ENCODE measurements at places on chromosomes 1 and 21. TPM values are rescaled to one million over a fixed set of nuclear protein-coding genes. Genes with fewer than 3 reads are reported as not detected.

ANXA9 gene
- 0.28 TPM for total RNA-seq

DNA sequence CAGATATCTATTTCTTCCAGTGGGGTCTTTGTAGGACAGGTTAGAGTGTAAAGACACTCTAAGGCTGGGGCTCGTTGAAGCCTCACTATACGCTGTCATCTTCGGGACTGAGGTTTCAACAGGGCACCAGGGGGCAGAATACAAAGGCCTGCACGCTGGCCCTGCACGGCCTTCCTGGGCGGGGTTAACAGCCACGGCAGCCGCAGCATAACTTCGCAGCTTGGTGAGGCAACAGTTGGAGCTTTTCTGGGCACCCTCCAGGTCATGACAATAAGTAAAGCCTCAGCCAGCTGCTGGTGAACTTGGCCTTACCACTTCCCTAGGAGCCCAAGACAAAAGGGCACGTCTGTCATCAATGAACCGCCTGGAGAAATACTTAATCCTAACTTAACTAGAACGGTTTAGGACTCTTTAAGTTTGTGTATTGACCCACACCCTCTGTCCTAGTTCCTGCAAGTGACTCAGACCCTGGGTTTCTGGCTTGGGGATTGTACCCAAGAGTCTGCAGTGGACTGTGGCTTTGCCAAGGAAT, 2.3 kb upstream of the RUNX1 start:
- DNase-seq: peak; percentile 91
- H3K27me3 ChIP-seq: no peaks in the 10 kb centered on the region
- peaks cover 14% of the 10 kb centered on the region for H3K36me3 ChIP-seq
- peak overlapping the region; percentile 87 for H3K4me3 ChIP-seq
- peaks cover 49% of the 10 kb centered on the region for H3K4me1 ChIP-seq
- H3K27ac ChIP-seq: peak overlapping the region; percentile 95

- H3K27me3 ChIP-seq: no peaks in the 10 kb centered on the region
- no peak overlapping the region for H3K27ac ChIP-seq
Measured at GRCh38 chr1:218785928-218786327, 387.8 kb upstream of the LYPLAL1 start.

DNA sequence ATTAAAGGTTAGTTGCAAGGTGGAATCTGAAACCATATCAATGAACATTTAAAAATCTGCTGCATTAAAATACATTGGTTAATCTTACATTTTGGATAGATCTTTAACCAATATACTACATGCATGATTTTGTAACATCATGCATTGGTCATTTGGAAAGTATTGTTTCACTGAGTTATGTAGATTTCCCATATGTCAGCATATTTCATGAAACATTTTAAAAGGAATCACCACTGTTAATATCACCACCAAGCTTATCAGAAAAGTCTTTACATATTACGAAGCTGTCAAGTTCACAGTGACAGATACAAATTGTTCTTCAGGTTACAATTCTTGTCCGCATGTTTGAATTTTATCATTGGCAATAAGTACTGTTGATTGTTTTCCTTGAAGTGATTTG, 89.9 kb upstream of the ADGRL2 start:
- no peak overlapping the region for H3K4me3 ChIP-seq
- no peak for DNase-seq
- no peaks in the 10 kb centered on the region for H3K36me3 ChIP-seq
- no peaks in the 10 kb centered on the region for H3K4me1 ChIP-seq
- no peak overlapping the region for H3K27ac ChIP-seq
- H3K27me3 ChIP-seq: no peaks in the 10 kb centered on the region

DNA sequence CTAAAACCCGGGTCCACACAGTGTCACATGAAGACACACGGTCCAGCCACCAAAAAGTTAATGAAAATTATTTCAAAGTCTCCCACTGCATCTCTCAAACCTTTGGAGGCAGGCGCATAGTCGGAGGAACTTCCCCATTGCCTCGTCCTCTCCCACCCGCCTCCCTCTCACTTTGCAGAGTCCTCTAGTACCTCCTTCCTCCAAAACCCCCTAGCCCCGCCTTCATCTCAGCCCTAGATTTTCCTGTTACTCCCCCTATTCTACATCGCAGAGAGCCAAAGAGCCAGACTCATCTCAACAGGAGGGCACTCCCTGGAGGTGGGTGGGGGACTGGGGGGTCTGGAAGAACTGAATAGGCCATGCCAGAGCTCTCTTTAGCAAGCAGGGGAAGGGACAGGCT, 79.3 kb downstream of the DISP3 start:
- H3K27ac ChIP-seq: no peak overlapping the region
- H3K4me3 ChIP-seq: no peak overlapping the region
- no peak for DNase-seq

AQP10 gene
- total RNA-seq: not detected

OR2T35 gene
- not detected for total RNA-seq

AVPR1B gene
- not detected for total RNA-seq

- peaks cover 11% of the 10 kb centered on the region for H3K4me1 ChIP-seq
- no peak overlapping the region for H3K27ac ChIP-seq
- peaks cover 33% of the 10 kb centered on the region for H3K36me3 ChIP-seq
- H3K27me3 ChIP-seq: no peaks in the 10 kb centered on the region
- DNase-seq: no peak
Measured at GRCh38 chr1:173749137-173749536, 34.4 kb downstream of the KLHL20 start.

DNA sequence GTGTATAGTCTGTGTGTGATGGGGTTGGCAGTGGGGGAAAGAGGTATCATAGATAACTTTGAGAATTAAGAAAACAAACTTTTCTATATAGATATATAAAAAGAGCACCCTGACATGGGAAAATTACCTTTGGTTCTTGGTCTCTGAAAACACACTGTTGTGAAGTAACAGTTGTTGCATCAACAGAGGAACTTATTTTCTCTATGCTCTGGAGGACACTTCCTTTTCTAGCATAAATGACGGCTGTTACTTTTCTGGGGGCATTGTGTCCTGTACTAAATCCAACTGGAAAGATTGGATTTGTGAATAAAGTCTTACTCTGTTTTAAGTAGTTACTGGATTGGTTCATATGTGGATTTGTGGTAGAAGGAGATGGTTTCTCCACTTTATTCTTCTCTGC, 12.6 kb downstream of the LRIF1 start:
- no peaks in the 10 kb centered on the region for H3K27me3 ChIP-seq
- peaks cover 64% of the 10 kb centered on the region for H3K36me3 ChIP-seq
- peaks cover 6% of the 10 kb centered on the region for H3K4me1 ChIP-seq
- DNase-seq: no peak
- no peak overlapping the region for H3K27ac ChIP-seq

PBX1 gene
- 0.37 TPM for total RNA-seq

DNA sequence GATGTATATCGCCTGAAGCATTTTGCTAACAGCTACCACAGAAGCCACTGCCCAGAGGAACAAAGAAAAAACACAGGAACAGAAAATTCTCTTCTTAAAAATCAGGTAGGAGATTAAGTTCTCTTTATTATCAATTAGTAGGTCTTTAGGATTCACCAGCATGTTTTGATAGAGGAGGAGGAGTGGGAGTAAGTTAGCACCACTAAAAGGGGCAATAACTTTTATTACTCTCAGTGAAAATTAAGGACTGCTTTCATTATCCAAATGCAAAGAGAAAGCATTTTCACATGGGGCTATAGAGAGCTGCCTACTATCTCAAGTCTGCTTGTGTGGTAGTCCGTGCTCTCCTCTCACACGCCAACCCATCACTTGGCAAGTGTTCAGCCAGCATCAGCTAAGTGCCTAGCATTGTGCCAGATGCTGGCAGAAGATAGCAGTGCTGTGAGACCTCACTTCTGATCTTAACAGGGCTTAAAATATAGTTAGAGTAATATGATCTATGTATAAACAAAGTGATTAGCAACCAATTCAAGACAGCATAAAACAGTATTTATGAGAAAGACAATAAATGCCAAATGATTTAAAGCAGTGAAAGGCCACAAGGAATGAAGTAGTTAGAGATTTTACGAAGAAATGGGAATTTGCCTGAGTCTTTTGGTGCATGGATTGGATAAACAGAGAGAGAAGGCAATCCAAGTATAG, 39.8 kb downstream of the ASTN1 start:
- DNase-seq: no peak
- H3K36me3 ChIP-seq: no peaks in the 10 kb centered on the region
- H3K27me3 ChIP-seq: no peaks in the 10 kb centered on the region
- no peak overlapping the region for H3K4me3 ChIP-seq

BCL10 gene
- 28.3 TPM for total RNA-seq

F13B gene
- total RNA-seq: not detected

LDLRAD1 gene
- not detected for total RNA-seq

NHLH1 gene
- total RNA-seq: 0.32 TPM

COL6A1 gene
- total RNA-seq: 0.69 TPM

DNA sequence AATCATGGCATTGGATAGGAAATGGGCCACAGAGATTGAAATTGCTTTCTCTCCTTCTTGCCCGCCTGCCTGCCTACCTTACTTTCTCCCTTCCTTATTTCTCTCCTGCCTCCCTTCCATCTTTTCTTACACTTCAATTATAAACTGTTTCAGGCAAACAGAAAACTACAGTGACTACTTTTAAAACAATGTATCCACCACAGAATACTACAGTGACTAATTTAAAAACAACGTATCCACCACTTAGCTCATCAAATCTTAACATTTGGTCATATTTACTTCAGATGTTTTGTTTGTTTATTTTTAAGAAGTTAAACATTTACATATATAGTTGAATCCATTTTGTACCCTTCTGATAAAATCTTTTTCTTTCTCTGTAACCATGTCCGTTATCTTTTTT, 54.4 kb downstream of the SNRPE start:
- DNase-seq: no peak
- no peaks in the 10 kb centered on the region for H3K27me3 ChIP-seq
- no peaks in the 10 kb centered on the region for H3K4me1 ChIP-seq
- H3K27ac ChIP-seq: no peak overlapping the region
- H3K36me3 ChIP-seq: no peaks in the 10 kb centered on the region

GPR25 gene
- not detected for total RNA-seq
